ENCODE measurements at places on chromosomes 1 and 21.

- no peak for DNase-seq
Measured at GRCh38 chr1:201371276-201371675, 6.2 kb downstream of the TNNT2 start.

- DNase-seq, result no peak
Measured at GRCh38 chr1:15343099-15343498, 66.6 kb upstream of the EFHD2 start.

GRCh38 chr1:55378582-55378981 is 163.4 kb upstream of the USP24 start:
- no peak for DNase-seq

GRCh38 chr1:172132836-172133235 is 287.6 kb upstream of the C1orf105 start:
- no peak for DNase-seq

GRCh38 chr1:68651115-68651514 is 154.2 kb upstream of the DEPDC1 start:
- DNase-seq, result no peak

DNA sequence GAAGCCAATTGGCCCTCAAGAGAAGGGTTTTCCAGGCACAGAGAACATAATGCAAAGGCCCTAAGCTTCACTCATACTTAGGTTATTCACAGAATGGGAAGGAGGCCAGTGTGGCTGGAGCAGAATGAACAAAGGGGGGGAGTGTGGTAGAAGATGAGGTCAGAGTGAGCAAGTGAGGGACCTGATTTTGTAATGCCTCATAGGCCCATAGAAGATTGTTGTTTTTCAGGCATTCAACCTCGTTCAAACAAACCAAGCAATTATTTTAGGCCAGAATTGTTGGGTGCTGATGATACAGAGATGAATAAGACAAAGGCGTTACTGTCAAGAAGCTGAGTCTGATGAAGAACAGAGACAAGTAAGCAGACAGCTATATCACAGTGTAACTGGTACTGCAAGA is 54.5 kb upstream of the RAP1A start:
- DNase-seq, result no peak

- no peak for DNase-seq
Measured at GRCh38 chr1:94413311-94413710, 4.9 kb upstream of the ABCD3 start.

GRCh38 chr1:145758116-145758515 is 38.8 kb downstream of the CD160 start:
- no peak for DNase-seq

- no peak for DNase-seq
Measured at GRCh38 chr1:247110627-247111258, 6.6 kb upstream of the ZNF669 start.

- DNase-seq, result peak; percentile 38
Measured at GRCh38 chr1:45205910-45206721, at the start of gene ZSWIM5. Gene ZSWIM5 (minus strand): TSS chr1:45206605. CDS start chr1:45206350, 255 bp downstream.

DNA sequence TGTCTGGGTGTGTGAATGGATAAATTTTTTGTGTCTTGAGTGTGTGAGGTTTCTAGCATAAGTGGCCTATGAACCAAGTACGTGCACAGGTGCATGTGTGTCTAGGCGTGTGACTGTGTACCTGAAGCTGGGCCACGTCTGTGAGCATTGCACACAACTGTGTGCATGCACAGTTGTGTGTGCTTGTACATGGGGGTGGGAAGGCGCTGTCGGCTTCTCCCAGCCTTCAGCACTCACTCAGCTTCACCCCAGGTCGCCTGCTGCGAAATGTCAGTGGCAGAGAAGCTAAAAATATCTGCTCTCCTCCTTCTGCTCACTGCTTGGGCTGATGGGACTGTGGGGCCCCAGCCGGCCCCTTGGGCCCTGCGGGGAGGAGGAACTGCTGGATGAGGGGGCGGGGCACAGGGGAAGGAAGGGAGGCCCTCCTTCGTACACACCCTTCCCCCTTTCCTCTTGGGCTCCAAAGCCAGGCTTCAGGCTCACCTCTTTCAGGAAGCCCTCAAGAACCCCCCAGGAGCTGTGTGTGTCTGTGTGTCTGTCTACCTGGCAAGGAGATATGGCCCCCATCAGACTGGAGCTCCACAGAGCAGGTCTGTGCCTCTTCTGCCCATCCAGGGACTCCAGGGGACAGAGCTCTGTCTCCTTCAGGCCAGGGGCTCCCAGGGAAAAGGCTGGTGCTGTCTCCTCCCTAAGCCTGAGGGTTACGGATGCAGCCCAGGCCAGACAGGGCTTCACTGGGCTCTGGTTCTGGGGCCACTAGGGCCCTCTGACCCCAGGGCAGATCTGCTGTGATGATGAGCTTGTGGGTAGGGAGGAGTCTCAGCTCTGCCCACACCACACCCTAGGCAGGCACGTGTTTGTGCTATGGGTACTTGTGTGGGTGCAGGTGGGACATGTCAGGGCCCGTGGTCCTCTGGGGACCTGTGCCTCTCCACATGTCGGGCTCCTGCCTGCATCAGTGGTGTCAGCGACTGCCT is 35.6 kb upstream of the WASF2 start:
- no peak for DNase-seq

Measured in A549 (cell line).